ENCODE measurements at places on chromosomes 1 and 21.
A peak's percentile ranks its signal among the peaks of the same experiment; 100 is the strongest.

- DNase-seq = no peak
These were observed 8.4 kb downstream of the HMGB4 start for GRCh38 chr1:33872275-33872674.

DNA sequence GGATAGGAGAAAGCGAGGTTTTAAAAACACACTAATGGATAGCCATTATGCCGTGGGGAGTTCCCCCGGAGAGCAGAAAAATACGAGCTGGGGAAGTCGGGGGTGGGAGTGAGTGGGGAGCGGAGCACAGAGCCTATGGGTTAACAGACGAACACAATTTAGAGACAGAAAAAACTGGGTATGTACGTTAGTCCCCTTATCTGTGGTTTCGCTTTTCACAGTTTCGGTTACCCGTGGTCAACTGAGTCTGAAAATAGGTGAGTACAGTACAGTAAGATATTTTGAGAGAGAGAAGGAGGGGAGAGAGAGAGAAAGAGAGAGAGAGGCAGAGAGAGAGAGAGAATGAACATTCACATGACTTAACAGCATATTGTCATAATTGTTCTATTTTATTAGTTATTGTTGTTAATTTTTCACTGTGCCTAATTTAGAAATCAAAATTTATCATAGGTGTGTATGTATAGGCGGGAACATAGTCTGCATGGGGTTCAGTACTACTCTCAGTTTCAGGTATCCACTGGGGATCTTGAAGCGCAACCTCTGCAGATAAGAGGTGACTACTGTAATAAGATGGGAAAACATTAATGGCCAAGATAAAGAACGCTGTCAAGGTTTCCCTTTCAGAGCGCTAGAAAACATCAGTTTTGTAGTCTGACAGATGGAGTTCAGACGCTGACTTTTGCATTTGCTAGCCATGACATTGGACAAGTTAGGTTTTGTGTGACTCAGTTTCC is 125.6 kb upstream of the LMO4 start:
- no peak for DNase-seq

- DNase-seq = no peak
These were observed 76.9 kb upstream of the KAZN start for GRCh38 chr1:14521622-14522021.

GRCh38 chr1:40923511-40924020 is 55.9 kb upstream of the CTPS1 start:
- DNase-seq = no peak

- no peak for DNase-seq
These were observed 37.1 kb downstream of the PLA2G4A start for GRCh38 chr1:186865857-186866256.

DNA sequence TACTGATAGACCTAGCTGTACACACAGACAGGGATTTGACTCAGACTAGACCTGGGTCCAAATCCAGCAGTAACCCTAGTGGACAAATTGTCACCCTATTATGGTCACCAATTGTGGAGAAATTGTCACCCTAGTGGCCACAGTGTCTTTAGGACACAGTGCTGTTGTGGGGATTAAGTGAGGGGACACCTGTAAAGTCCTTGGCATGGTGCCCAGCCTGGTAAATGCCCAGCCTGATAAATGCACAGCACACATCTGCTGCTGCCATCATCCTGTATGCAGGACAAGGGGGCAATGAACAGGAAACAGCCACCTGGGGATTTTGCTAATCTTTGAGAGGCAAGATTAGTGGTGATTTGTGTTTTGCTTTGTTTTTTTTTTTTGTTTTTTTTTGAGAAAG is 2.3 kb downstream of the TMEM61 start:
- peak; percentile 13 for DNase-seq

GRCh38 chr1:240435996-240436566 is 175.9 kb downstream of the GREM2 start:
- DNase-seq = no peak

- no peak for DNase-seq
These were observed 187.6 kb downstream of the LRRC40 start for GRCh38 chr1:70017770-70018169.

- DNase-seq = no peak
These were observed 433.3 kb downstream of the DISC1 start for GRCh38 chr1:232059726-232060374.

- no peak for DNase-seq
These were observed 1.4 kb downstream of the MAP1LC3C start for GRCh38 chr1:241997401-241997998.

- no peak for DNase-seq
These were observed 124.6 kb upstream of the ZNF648 start for GRCh38 chr1:182185842-182186756.

DNA sequence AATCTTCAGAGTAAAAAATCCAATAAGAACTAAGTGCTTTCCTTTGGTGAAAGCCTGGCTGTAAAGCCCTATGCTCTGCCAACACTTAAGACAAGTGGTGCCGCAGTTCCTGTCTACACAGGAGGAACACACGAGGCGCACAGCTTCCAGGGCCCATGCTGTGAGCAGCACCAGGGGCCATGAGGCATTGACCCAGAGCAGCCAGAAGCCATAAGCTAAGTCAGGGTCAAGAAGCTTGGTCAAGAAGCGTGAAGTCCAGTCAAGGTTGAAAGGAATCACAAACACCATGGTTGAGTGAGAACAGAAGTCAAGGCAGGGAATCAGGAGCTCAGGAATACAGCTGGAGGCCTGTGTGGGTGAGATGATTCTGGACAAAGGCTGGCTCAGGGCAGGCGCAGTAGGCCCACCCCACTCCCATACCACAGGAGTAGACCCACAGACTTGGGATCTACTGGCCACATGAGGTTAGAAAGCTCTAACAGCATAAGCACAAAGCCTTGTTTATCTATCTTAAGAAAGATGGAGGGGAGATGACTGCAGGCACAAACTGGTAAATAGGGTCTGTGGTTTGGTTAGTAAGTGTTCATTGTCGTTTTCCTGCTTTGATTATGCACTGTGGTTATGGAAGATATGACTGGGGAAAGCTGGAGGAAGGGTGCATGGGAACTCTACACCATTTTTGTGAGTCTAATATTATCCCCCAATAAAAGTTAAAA is 42.9 kb upstream of the RCAN3 start:
- no peak for DNase-seq

GRCh38 chr21:45030682-45031570 is 43.5 kb upstream of the ADARB1 start:
- DNase-seq = no peak

GRCh38 chr1:53725238-53725689 is 13.7 kb downstream of the GLIS1 start:
- DNase-seq = no peak

DNA sequence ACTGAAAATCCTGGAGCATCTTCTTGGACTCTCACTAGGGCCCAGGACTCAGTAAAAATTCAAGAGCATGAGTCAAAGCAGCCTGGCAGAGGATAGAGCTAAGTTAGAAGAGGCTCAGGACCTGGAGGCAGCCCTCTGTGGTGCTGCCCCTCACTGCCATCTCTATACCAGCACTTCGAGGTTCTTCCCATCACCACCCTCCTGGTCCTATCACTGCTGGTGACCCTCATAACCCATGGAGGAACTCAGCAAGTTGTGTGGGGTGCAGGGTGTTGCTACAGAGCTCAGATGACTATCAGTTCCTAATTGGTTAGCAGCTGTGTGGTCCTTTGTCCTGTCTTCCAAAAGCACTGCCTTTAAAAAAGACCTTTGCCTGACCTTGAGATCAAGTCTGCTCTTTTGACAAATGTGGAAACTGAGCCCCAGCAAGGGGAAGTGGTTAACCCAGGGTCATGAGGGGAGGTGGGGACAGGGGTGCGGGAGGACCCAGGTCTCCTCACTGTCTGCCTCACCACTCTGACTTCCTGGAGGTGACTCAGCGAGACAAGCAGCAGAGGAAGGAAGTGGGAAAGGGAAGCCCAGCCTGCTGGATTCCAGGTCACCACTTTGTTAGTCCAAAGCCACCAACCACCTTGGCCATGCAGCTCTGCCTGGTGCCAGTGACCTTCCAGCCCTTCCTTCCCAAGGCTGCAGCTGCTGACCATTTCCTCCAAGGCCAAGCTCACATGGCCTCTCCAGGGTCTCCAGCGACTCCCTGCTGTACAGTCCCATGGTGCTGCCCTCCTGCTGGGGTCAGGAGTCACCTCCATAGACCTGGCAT is 199.4 kb upstream of the EDN2 start:
- DNase-seq = no peak

DNA sequence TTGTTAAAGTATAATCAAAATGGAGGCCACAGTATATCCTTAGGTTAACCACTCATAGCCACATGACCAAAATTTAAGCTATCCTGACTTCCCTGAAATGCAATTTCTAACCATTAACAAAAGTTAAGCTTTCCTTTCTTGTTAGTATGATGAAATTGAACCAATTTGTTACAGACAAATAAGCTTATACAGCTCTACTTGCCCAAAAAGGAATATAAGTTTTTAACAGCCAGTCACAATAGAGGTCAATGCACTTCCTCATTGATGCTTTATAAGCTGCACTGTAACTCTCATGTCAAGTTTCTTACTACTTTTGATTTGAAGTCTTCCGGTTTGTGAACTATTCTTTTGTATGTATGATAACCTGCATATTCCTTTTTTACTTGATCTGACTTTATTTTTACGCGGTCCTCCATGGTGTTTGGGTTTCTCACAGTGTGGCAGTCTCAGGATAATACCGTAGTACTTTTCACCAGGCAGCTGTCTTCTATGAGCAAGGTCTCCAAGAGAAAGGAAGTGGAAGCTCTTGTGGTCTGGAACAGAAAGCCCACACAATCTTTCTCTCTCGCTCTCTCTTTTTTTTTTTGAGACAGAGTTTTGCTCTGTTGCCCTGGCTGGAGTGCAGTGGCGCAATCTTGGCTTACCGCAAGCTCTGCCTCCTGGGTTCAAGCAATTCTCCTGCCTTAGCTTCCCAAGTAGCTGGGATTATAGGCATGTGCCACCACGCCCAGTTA is 331.6 kb downstream of the SRGAP2C start:
- no peak for DNase-seq

GRCh38 chr1:19514391-19514831 is 29.1 kb upstream of the CAPZB start:
- no peak for DNase-seq

DNA sequence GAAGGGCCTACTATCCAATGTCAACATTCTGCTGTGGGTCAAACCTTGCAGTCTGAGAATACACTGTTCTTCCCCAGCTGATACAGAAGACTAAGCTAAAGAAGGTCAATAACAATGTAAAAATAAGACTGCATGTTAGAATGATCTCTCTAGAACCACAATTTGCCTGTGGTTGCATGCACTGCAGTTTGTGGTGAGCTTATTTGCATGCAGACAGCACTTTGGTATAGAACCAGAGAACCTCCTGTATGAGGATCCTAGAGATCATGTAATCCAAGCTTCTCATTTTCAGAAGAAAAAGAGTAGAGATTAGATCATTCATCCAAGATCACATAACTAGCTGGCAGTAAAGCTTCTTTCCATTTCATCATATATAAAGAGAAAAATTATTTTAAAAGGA is 15.8 kb downstream of the SYNJ1 start:
- no peak for DNase-seq

DNA sequence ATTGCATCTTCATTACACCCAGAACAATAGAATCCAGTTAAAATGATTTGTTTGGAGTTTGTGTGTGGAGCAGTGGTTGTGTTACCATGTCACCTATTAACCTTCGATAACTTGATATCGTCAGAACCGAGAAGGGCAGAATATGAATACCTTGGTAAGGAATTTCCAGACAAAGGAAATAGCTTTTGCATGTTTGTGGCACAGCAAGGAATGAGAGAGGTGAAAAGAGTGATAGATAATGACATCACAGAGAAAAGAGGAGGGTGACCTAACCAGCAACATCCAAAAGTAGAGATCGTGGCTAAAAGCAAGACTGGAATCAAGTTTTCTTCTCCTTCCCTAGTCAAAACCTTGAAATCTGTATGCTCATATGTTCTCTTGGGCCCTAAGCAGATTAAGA is 244.6 kb upstream of the NEGR1 start:
- DNase-seq = no peak

Data from activated CD4-positive, CD25-positive, alpha-beta regulatory T cell treated with anti-CD3 and anti-CD28 coated beads, Interleukin-2, amount 50 U/mL, for 72 hours (primary cell).